ENCODE measurements at places on chromosomes 2 and 18. TPM values are rescaled to one million over a fixed set of nuclear protein-coding genes. Genes with fewer than 3 reads are reported as not detected.

DNA sequence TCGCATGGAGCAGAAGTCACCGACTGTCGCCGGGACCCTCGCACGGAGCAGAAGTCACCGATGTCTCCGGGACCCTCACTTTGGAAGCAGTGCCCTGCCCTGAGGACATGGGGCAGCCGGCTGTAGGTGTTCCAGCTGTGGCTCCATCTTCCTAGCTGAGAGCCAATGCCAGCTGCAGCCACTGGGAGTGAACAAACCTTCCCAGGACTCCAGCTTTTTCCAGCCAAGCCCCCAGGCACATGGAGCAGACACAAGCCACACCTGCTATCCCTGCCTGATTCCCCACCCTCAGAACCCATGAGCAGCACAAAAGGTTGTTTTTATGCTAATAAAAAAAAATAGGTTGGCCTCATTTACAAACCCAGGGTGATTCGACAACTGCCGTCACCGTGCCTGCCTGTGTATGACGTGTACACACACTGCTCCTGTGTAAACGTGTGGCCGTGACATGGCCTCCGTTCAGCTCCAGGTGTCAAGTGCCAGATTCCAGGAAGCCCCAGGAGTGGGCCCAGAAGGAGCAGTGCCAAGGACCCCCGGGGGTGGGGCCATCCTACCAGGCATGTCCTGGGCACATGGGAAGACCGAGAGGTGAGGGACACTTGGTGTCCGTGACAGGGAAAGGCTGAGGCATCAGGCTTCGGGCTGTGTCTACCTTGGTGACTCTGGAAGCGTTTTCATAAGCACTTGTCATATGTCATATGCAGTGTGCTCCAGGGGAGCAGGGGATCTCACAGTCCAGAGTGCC is 91.5 kb downstream of the EIPR1 start:
- no peak for DNase-seq

- DNase-seq, result no peak
Observed at GRCh38 chr18:45408218-45408617, 207.1 kb upstream of the SLC14A2 start.

DNA sequence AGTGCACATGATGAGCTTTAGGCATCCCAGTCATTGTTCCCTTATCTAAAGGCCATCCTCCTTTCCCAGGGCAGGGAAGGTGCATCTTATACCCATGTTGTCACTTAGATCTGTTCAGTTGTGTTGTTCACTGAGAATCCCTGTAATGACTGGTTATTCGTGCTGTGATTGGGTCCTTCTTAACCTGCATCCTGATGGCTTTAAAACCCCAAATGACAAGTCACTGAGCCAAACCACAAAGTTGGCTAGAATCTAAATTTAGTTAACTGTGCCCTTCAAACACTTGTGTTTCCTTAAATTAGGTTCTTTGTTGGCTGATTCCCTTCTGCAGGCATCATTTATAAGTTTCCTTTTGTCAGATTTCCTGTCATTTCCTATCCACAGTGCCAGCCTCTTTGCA is 58.5 kb upstream of the SLC16A14 start:
- no peak for DNase-seq

DNA sequence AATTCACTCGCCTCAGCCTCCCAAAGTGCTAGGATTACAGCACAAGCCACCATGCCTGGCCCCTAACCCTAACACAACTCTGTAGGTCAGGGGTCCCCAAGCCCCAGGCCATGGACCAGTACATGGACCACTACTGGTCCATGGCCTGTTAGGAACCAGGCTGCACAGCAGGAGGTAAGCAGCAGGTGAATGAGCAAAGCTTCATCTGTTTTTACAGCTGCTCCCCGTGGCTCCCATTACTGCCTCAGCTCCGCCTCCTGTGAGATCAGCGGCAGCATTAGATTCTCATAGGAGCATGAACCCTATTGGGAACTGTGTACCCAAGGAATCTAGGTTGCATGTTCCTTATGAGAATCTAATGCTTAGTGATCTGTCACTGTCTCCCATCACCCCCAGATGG is 201.7 kb downstream of the NRP2 start:
- no peak for DNase-seq

DNA sequence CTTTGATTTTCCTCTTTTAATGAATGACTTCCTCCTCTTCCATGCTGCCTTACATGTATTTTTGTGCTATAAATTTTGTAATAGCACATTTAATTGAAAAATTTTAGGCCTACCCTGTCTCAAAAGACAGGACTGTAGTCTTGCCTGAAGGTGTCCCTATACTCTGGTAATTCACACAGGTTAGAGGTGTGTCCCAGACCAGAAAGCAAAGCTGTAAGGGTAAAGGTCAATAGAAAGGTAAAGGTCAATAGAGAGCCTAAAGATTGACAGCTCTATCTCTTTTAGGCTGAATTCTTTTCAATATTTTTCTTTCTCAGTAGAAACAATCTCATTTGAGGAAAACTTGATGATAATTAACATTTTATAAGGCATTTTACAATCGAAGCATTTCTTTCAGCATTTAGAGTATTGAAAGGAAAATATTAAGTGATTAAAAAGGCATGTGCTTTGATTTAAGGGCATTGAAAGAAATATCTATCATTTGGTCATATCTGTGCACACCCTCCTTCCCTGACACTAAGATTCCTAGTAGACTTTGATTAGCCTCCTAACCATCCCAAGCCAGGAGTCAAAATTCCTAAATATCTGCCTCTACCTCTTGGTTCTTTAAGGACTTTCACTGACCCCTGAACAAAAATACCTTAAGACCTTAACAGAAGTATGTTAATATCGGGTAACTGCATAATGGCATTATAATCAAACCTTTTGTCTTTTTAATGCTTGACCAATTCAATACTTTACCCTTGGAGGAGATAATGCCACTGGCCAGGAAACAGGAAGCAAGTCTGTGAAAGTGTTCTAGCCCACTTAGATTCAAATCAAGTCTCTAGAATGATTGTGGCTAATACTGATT is 161.8 kb upstream of the DTNA start:
- DNase-seq, result no peak

DNA sequence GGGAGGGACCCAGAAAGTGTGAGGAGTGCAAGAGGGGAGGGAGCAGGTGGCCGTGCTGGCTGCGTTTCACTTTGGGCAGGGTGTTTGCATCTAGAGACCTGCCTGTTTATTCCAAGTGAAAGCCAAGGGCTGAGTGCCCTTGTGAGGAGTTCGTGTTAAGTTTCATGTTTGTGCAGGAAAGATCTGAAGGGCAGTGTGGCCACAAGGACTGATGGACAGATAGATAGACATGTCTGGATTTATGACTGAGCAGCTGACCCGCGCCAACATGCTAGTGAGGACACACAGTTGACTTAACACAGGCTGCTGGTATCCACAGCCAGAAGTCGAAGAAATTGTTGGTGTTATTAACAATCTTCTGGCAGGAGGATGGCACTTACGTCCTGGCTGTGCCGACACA is 387.6 kb upstream of the TNP1 start:
- peak; percentile 23 for DNase-seq

GRCh38 chr2:176592216-176592615 is 323.0 kb downstream of the MTX2 start:
- no peak for DNase-seq

DNA sequence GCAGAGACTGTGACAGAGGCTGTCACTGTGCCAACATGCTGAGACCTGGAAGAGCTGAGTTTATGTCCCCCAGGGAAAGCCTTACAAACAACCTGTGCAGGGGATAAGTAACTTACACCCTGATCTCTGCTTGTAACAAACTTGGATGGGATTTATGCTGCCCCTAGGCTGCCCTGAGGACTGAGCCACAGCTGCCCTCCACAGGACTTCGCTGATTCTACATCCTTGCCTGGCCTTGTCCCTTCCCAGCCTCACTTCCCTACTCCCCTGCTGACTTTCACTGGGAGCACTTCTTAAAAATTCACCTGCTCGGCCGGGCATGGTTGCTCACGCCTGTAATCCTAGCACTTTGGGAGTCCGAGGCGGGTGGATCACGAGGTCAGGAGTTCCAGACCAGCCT is 45.9 kb upstream of the ASAP2 start:
- no peak for DNase-seq

DNA sequence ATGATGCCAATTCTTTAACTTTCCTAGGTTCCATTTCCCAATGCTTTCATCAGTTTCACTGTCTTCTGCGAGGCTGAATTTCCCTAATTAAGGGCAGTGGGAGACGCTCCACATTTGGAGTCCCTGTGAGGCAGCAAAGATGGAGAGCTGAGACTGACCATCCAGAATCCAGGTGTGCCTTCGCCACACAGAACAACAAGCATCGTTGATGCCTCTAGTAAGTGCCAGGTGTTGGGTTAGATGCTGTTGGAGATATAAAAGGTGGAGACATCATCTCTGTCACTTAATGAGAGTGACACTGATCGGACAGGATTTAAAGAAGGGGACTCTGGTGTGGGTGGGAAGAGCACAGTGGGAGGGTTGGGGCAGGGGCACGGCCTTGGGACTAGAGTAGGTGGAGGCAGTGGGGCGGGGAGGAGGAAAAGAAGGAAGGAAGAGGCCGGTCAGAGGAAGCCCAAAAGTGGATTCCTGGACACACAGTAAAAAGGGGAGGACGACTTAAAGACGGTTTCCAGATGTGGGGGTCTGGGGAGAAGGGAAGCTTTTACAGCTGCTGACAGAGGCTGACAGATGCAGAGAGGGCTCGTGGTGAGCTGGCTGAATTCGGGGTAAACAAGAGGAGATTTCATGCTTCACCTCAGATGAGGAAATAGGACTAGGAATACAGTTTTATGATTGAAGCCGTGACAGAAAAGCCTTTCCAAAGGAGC is 113.0 kb downstream of the BCL2 start:
- no peak for DNase-seq

DNA sequence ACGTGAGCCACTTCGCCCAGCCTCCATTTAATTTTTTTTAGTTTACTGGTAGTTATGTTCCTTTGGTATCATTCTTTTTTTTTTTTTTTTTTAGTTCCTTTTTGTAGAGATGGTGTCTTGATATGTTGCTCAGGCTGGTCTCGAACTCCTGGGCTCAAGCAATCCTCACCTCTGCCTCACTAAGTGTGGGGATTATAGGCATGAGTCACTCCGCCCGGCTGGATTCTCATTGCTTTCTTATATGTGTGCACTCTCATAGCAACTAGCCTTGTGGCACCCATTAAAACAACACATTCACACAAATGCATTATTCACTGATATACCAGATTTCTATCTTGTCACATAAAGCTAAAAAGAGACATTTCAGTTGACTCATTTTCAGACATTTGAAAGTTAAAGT is 4.2 kb downstream of the TTC27 start:
- DNase-seq, result no peak

- peak; percentile 46 for DNase-seq
Observed at GRCh38 chr18:25351280-25351775, 638 bp downstream of the ZNF521 start.

DNA sequence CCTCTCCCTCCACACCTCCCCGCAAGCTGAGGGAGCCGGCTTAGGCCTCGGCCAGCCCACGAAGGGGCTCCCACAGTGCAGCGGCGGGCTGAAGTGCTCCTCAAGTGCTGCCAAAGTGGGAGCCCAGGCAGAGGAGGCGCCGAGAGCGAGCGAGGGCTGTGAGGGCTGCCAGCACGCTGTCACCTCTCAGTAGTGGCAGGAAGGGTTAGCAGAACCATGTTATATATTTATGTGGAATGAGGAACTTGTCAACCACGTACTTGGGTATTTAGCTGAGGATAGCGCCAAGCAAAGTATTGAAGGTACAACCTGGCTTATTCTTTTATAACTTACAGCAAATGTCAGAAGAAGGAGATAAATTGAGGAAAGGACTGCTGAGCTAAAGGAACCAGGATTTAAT is 144.1 kb upstream of the MGAT5 start:
- DNase-seq, result no peak

- peak; percentile 27 for DNase-seq
Observed at GRCh38 chr2:9347411-9347881, 75.9 kb downstream of the ITGB1BP1 start.

DNA sequence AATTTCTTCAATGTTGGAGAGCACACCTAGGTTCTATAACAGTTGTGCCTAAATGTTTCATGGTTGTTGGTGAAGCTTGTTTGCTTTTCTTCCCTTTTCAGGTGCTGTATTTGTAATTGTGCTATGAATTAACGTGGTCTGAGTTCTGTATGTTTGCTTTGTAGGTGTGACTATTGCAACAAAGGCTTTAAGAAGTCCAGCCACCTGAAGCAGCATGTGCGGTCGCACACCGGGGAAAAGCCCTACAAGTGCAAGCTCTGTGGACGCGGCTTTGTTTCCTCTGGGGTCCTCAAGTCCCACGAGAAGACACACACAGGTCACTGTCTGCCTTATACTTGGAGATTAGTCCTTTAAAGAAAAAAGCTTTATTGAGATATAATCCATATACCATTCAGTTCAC is 91.2 kb downstream of the ZNF236 start:
- no peak for DNase-seq

- DNase-seq, result no peak
Observed at GRCh38 chr2:100253786-100254185, 68.5 kb downstream of the LONRF2 start.

DNA sequence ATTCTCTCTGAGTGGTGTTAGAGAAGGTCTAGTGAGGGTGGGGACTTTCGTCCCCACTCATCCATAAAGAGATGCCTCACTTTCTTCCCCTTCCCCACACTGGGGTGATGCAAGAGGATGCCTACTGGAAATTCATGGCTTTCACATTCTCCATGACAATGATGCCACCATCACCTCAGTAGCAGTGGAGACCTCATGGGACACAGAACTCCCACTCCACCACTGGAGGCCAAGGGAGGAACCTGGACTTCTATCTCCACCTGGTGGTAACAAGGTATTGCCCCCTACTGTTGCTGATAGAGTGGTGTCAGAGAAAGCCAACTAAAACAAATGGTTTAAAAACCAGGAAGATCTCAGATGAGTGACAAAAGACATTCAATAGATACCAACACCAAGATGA is 110.9 kb downstream of the INHBB start:
- DNase-seq, result no peak

GRCh38 chr2:200627110-200627770 is 41.4 kb downstream of the AOX1 start:
- no peak for DNase-seq

Gene FBXO15
- polyA plus RNA-seq, result 0.57 TPM

Gene IMPA2
- polyA plus RNA-seq, result 25.3 TPM

Gene FSHR
- 0.81 TPM for polyA plus RNA-seq

Gene SERPINB3
- not detected for polyA plus RNA-seq

Gene CRACDL
- polyA plus RNA-seq, result 2.0 TPM

Gene UGT1A10
- not detected for polyA plus RNA-seq

Gene VIT
- 3.4 TPM for polyA plus RNA-seq

Gene ESPNL
- 1.2 TPM for polyA plus RNA-seq

Gene KCNE4
- polyA plus RNA-seq, result 3.4 TPM

Data from hindlimb muscle (tissue), 1 donor.